CD4-positive, alpha-beta T cell (primary cell): ENCODE measurements at places on chromosomes 11 and 22.
A peak's percentile ranks its signal among the peaks of the same experiment; 100 is the strongest.

- DNase-seq = no peak
These were observed 408 bp downstream of the PPP2R5B start for GRCh38 chr11:64924910-64925284.

DNA sequence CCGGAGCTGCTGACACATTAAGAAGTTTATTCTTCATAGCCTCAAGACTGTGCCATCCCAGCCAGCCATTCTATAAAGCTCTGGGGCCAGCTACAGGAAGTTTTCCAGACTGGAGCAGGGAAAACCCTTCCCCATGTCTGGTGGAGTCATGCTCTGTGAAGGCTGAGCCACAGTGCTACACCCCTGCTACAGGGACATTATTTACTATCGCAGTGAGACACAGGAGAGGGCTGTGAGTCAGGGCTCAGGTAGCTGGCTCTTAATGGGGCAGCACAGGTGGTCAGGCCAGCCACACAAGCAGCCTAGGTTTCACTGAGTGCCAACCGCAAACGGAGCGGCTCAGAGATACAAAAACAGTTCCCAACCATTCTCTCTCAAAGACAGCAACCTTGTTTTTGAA, 12.1 kb downstream of the HPS4 start:
- no peak for DNase-seq

DNA sequence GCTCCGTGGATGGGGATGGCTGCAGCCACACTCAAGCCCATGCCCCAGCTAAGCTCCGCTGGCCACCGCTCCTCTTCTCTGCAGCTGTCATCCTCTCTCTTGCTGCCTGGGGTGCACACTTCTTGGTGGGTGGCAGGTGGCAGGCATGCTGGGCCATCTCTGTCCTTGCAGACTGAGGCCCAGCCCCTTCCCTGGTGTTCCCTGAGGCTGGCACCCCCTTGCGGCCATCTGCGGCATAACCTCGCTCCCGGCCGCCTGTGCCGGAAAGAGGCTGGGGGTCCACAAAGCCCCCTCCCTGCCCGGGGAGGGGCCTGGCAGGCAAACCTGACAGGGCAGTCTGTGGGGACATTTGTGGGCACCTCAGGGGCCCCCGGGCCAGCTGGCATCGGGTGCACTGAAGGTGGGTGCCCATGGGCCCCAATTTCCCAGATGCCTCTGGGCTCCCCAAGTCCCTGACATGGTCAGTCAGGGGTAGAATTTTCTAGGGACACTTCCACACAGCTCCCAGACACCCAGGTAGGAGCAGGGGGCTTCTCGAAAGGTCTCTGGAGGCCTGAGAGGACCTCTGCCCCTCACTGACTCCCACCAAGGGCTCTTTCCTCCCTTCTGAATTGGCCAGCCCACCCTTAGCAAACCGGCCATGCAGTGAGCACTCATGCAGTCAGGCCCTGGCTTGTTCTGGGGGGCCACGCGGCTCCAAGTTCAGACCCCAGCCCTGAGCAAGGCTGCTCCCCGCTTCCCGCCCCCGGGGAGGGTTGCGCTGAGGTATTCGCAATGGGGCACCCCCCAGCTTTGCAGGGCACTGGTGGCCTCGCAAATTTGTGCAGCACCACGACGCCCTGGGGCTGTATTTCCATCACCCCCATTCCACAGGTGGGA, 23.5 kb upstream of the TH start:
- DNase-seq = peak; percentile 28

GRCh38 chr11:64539239-64539638, 51.8 kb upstream of the SLC22A12 start:
- no peak for DNase-seq

- DNase-seq = no peak
These were observed 953.4 kb downstream of the DLG2 start for GRCh38 chr11:84673753-84674152.
